Endothelial cell of coronary artery (primary cell): ENCODE measurements at places on chromosomes 12 and 14. TPM values are rescaled to one million over a fixed set of nuclear protein-coding genes. Genes with fewer than 3 reads are reported as not detected.

Gene PIK3C2G
- total RNA-seq: not detected in 2 replicates

Gene MAP1LC3B2
- total RNA-seq: 0.18 and 0.19 TPM in 2 replicates

Gene PZP
- total RNA-seq: 0.47 and 1.5 TPM in 2 replicates

Gene PLEK2
- total RNA-seq: 13.1 and 18.7 TPM in 2 replicates

Gene NRXN3
- total RNA-seq: 2.6 and 3.3 TPM in 2 replicates

Gene TAS2R7
- total RNA-seq: 0.09 TPM in 1 of 2 replicates, not detected in the other

Gene BMAL2
- 40.6 and 40.8 TPM in 2 replicates for total RNA-seq

Gene SMOC1
- total RNA-seq: under 0.01 and 0.09 TPM in 2 replicates

Gene PMCH
- 0.09 and 0.72 TPM in 2 replicates for total RNA-seq

Gene KLRC1
- not detected in 2 replicates for total RNA-seq

Gene HOXC5
- total RNA-seq: not detected in 2 replicates

Gene CIT
- 5.3 and 9.7 TPM in 2 replicates for total RNA-seq

Gene AMIGO2
- total RNA-seq: 10.2 and 10.9 TPM in 2 replicates

Gene RDH12
- total RNA-seq: not detected in 2 replicates

Gene LUM
- 0.18 and 1.2 TPM in 2 replicates for total RNA-seq

Gene CRIP1
- total RNA-seq: 0.45 and 0.75 TPM in 2 replicates

Gene HCAR2
- not detected in 2 replicates for total RNA-seq

Gene PEX5
- total RNA-seq: 22.3 and 25.8 TPM in 2 replicates

Gene GLS2
- total RNA-seq: under 0.01 and 0.18 TPM in 2 replicates

Gene NUP107
- 47.4 and 62.0 TPM in 2 replicates for total RNA-seq

Gene GZMH
- not detected in 2 replicates for total RNA-seq

Gene GPR162
- 6.4 and 10.2 TPM in 2 replicates for total RNA-seq

Gene KRT85
- total RNA-seq: not detected in 2 replicates

Gene AGAP2
- total RNA-seq: under 0.01 and 0.09 TPM in 2 replicates

Gene TAS2R9
- total RNA-seq: 0.09 TPM in 1 of 2 replicates, not detected in the other

Gene KRT82
- not detected in 2 replicates for total RNA-seq

Gene CLEC1B
- total RNA-seq: not detected in 2 replicates

Gene CLEC9A
- not detected in 2 replicates for total RNA-seq

Gene CLEC2D
- 0.99 and 1.1 TPM in 2 replicates for total RNA-seq

Gene FAM90A1
- total RNA-seq: 0.09 TPM in 1 of 2 replicates, not detected in the other

Gene PLEKHG7
- not detected in 2 replicates for total RNA-seq

Gene SDR9C7
- total RNA-seq: not detected in 2 replicates

Gene KRT71
- total RNA-seq: not detected in 2 replicates

Gene KRT73
- total RNA-seq: not detected in 2 replicates

Gene SLC38A4
- under 0.01 TPM in 1 of 2 replicates, not detected in the other for total RNA-seq

Gene FGF23
- not detected in 2 replicates for total RNA-seq

Gene FITM1
- 0.19 and 0.27 TPM in 2 replicates for total RNA-seq

Gene FAIM2
- total RNA-seq: under 0.01 TPM in 1 of 2 replicates, not detected in the other

Gene RERGL
- total RNA-seq: not detected in 2 replicates

Gene KRT72
- not detected in 2 replicates for total RNA-seq

Gene OR10G3
- not detected in 2 replicates for total RNA-seq

Gene ATL1
- total RNA-seq: 0.81 and 1.4 TPM in 2 replicates

Gene LPAR5
- not detected in 2 replicates for total RNA-seq

Gene HEBP1
- total RNA-seq: 15.7 and 20.3 TPM in 2 replicates

Gene SLC8A3
- 0.09 and 1.4 TPM in 2 replicates for total RNA-seq

Gene MRPL42
- total RNA-seq: 48.7 and 66.7 TPM in 2 replicates

Gene MFAP5
- under 0.01 and 1.0 TPM in 2 replicates for total RNA-seq

Gene NRIP2
- not detected in 2 replicates for total RNA-seq
